Upper lobe of left lung (tissue), 6 donors: ENCODE measurements at places on chromosomes 11 and 22. TPM values are rescaled to one million over a fixed set of nuclear protein-coding genes. Genes with fewer than 3 reads are reported as not detected.

The FZD4 gene
- 48.0 TPM for total RNA-seq

The CASP5 gene
- 2.9 TPM for total RNA-seq

The HEPHL1 gene
- not detected for total RNA-seq

The MMP11 gene
- total RNA-seq, result 7.7 TPM

The FAM111B gene
- total RNA-seq, result 0.92 TPM

The MYOD1 gene
- not detected for total RNA-seq

GRCh38 chr22:29152045-29152953 is 53.4 kb upstream of the EMID1 start:
- H3K36me3 ChIP-seq, result no peaks in the 10 kb centered on the region
- peak overlapping the region; percentile 72 for H3K27ac ChIP-seq
- H3K27me3 ChIP-seq, result no peaks in the 10 kb centered on the region
- H3K4me1 ChIP-seq, result peaks cover 31% of the 10 kb centered on the region
- H3K4me3 ChIP-seq, result no peak overlapping the region
- no peak for DNase-seq

GRCh38 chr22:49674479-49675050 is 153.1 kb downstream of the BRD1 start:
- no peak overlapping the region for H3K4me3 ChIP-seq
- no peak for DNase-seq
- peaks cover 6% of the 10 kb centered on the region for H3K4me1 ChIP-seq
- peaks cover 18% of the 10 kb centered on the region for H3K27me3 ChIP-seq
- no peak overlapping the region for H3K27ac ChIP-seq
- H3K36me3 ChIP-seq, result no peaks in the 10 kb centered on the region

GRCh38 chr11:94948070-94948617 is 25.2 kb downstream of the CWC15 start:
- no peaks in the 10 kb centered on the region for H3K27me3 ChIP-seq
- H3K4me3 ChIP-seq, result no peak overlapping the region
- H3K4me1 ChIP-seq, result no peaks in the 10 kb centered on the region
- DNase-seq, result no peak
- no peaks in the 10 kb centered on the region for H3K36me3 ChIP-seq

DNA sequence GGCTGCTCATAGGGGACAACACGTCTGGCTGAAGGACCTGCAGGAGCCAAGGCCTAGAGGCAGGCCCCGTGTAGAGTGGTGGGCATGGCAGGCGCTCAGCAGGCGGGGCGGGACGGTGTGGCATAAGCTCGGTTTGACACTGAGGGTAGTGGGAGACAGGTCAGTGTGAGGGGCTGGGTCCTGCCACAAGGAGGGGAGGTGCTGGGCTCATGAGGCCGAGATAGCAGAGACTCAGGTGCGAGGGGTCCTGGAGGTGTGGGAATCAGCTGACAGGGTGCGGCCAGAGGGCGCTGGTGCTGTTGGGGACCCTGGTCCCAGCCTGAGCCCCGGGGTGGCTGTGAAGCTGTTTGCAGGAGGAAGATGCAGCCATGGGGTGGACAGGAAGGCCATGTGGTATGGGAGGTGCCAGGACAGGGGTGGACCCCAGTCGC is 6.7 kb downstream of the SLC22A12 start:
- H3K27ac ChIP-seq, result no peak overlapping the region
- H3K4me3 ChIP-seq, result no peak overlapping the region
- no peaks in the 10 kb centered on the region for H3K36me3 ChIP-seq
- no peak for DNase-seq
- H3K4me1 ChIP-seq, result no peaks in the 10 kb centered on the region
- no peaks in the 10 kb centered on the region for H3K27me3 ChIP-seq

DNA sequence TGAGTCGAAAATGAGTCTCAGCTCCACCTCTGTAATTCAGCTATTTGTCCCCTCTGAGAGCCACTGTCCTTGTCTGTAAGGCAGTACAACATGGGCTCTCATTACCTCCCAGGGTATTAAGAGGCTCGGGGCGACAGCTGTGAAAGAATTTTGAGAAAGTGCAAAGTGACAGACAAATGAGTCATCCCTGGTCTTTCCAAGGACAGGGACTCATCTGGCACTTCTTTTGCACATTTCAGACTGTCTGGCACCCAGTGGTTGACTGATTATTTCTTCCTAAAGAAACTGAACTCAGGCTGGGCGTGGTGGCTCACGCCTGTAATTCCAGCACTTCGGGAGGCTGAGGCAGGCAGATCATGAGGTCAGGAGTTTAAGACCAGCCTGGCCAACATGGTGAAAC is 62.1 kb upstream of the ARFGAP3 start:
- H3K36me3 ChIP-seq, result no peaks in the 10 kb centered on the region
- no peak overlapping the region for H3K27ac ChIP-seq
- H3K4me1 ChIP-seq, result peaks cover 52% of the 10 kb centered on the region
- H3K27me3 ChIP-seq, result no peaks in the 10 kb centered on the region
- DNase-seq, result no peak

GRCh38 chr11:130418210-130418609 is 10.2 kb downstream of the ADAMTS8 start:
- peak; percentile 10 for DNase-seq
- H3K4me1 ChIP-seq, result peaks cover 14% of the 10 kb centered on the region
- no peaks in the 10 kb centered on the region for H3K36me3 ChIP-seq
- H3K27me3 ChIP-seq, result no peaks in the 10 kb centered on the region

GRCh38 chr22:25025491-25026400 is 73.2 kb downstream of the KIAA1671 start:
- no peak for DNase-seq
- H3K27ac ChIP-seq, result peak overlapping the region; percentile 77
- no peaks in the 10 kb centered on the region for H3K36me3 ChIP-seq

DNA sequence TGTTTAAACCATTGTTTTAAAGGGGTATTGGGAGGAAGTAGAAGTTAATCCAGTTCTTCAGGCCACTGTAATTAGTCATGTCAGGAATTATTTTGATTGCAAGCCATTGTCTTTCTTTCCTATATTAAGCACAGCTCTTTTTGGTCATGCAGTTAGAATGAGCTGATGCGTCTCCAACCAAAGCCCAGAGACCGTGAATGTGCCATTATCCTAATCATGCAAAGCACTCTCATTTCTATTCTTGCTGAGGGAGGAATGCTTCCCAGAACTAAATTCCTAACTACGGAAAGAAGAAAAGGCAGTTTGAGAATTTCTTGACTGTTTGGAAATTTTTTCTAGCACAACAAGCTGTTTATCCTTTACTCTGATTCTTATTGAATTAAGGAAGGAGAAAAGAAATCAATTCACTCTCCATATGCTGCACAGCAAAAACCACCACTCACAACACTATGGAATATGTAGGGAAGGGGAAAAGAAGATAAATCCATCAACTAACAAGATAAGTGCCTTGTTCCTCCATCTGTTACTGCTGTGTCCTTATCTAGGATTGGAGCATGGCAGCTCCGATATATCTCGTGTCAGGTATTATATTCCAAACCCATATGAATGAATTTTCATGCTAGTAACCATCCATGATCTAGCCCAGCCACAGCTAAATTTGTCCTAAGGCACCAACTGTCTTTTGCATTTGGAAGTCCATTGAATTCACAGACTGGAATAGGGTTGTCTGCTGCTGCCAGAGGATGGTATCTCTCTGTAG is 70.8 kb downstream of the NTM start:
- H3K27me3 ChIP-seq, result no peaks in the 10 kb centered on the region
- no peaks in the 10 kb centered on the region for H3K36me3 ChIP-seq
- no peak for DNase-seq
- no peak overlapping the region for H3K4me3 ChIP-seq
- no peaks in the 10 kb centered on the region for H3K4me1 ChIP-seq

GRCh38 chr11:125224391-125225021 is 60.0 kb downstream of the PKNOX2 start:
- H3K36me3 ChIP-seq, result no peaks in the 10 kb centered on the region
- peak overlapping the region; percentile 58 for H3K27ac ChIP-seq
- H3K4me1 ChIP-seq, result no peaks in the 10 kb centered on the region
- H3K4me3 ChIP-seq, result no peak overlapping the region
- H3K27me3 ChIP-seq, result no peaks in the 10 kb centered on the region

GRCh38 chr22:33680632-33681031 is 239.6 kb downstream of the LARGE1 start:
- H3K4me3 ChIP-seq, result no peak overlapping the region
- no peaks in the 10 kb centered on the region for H3K4me1 ChIP-seq
- H3K36me3 ChIP-seq, result no peaks in the 10 kb centered on the region
- DNase-seq, result no peak

GRCh38 chr11:95599959-95600586 is 189.5 kb downstream of the FAM76B start:
- no peaks in the 10 kb centered on the region for H3K27me3 ChIP-seq
- DNase-seq, result no peak
- no peak overlapping the region for H3K4me3 ChIP-seq
- no peaks in the 10 kb centered on the region for H3K4me1 ChIP-seq
- H3K36me3 ChIP-seq, result no peaks in the 10 kb centered on the region

- no peak overlapping the region for H3K4me3 ChIP-seq
- peaks cover 5% of the 10 kb centered on the region for H3K36me3 ChIP-seq
- no peak for DNase-seq
- no peak overlapping the region for H3K27ac ChIP-seq
Observed at GRCh38 chr22:26448941-26449340, 19.9 kb downstream of the ASPHD2 start.

DNA sequence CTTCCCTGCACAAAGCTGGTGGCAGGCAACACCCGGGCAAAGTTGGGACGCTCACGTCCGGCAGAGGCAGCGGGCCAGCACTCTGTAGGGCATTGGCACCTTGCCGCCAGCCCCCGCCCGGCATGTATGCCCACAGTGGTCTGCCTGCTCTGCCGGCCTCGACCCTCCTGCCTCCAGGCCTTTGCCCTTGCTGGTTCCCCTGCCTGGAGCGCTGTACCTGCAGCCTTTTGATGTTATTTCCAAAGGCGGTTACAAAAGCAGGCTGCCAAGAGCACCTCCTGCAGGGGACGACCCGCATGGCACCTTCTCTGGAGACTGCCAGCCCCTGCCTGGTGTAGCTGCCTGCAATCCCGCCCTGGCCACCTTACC is 56.5 kb upstream of the SHISAL1 start:
- H3K4me1 ChIP-seq, result no peaks in the 10 kb centered on the region
- H3K4me3 ChIP-seq, result no peak overlapping the region
- no peak overlapping the region for H3K27ac ChIP-seq
- no peaks in the 10 kb centered on the region for H3K27me3 ChIP-seq
- no peaks in the 10 kb centered on the region for H3K36me3 ChIP-seq

GRCh38 chr11:127334466-127334865 is 333.9 kb upstream of the KIRREL3 start:
- no peak for DNase-seq
- no peak overlapping the region for H3K4me3 ChIP-seq
- H3K4me1 ChIP-seq, result no peaks in the 10 kb centered on the region

- no peaks in the 10 kb centered on the region for H3K4me1 ChIP-seq
- no peak overlapping the region for H3K27ac ChIP-seq
- no peak for DNase-seq
- peaks cover 3% of the 10 kb centered on the region for H3K36me3 ChIP-seq
- H3K27me3 ChIP-seq, result no peaks in the 10 kb centered on the region
- no peak overlapping the region for H3K4me3 ChIP-seq
Observed at GRCh38 chr11:130469181-130469580, 20.7 kb downstream of the ADAMTS15 start.

GRCh38 chr11:48001438-48002021 is 21.2 kb downstream of the PTPRJ start:
- H3K36me3 ChIP-seq, result no peaks in the 10 kb centered on the region
- H3K4me1 ChIP-seq, result peaks cover 43% of the 10 kb centered on the region
- H3K27ac ChIP-seq, result peak overlapping the region; percentile 60
- H3K4me3 ChIP-seq, result no peak overlapping the region
- DNase-seq, result no peak

- H3K4me3 ChIP-seq, result no peak overlapping the region
- no peak overlapping the region for H3K27ac ChIP-seq
- H3K36me3 ChIP-seq, result no peaks in the 10 kb centered on the region
- H3K4me1 ChIP-seq, result no peaks in the 10 kb centered on the region
- H3K27me3 ChIP-seq, result no peaks in the 10 kb centered on the region
Observed at GRCh38 chr11:18671246-18671645, 27.3 kb upstream of the TMEM86A start.

DNA sequence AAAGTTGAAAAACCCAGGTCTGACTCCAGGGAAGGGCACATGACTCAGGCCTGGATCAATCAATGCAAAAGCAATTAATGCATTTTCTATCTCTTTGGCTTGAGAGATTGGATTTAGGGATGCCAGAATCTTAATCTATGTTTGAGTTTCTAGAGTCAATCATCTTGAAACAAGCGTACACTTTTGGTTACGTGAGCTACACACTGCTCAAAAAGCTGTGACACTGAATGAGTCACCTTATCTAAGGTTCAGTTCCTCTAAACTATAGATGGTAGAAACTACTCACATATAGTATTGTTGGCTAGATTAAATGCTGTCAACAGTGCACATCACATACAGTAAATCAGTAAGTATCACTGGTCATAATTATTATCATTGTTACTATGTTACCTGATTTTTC is 24.2 kb downstream of the MRE11 start:
- no peak overlapping the region for H3K4me3 ChIP-seq
- peaks cover 2% of the 10 kb centered on the region for H3K36me3 ChIP-seq
- no peak for DNase-seq

DNA sequence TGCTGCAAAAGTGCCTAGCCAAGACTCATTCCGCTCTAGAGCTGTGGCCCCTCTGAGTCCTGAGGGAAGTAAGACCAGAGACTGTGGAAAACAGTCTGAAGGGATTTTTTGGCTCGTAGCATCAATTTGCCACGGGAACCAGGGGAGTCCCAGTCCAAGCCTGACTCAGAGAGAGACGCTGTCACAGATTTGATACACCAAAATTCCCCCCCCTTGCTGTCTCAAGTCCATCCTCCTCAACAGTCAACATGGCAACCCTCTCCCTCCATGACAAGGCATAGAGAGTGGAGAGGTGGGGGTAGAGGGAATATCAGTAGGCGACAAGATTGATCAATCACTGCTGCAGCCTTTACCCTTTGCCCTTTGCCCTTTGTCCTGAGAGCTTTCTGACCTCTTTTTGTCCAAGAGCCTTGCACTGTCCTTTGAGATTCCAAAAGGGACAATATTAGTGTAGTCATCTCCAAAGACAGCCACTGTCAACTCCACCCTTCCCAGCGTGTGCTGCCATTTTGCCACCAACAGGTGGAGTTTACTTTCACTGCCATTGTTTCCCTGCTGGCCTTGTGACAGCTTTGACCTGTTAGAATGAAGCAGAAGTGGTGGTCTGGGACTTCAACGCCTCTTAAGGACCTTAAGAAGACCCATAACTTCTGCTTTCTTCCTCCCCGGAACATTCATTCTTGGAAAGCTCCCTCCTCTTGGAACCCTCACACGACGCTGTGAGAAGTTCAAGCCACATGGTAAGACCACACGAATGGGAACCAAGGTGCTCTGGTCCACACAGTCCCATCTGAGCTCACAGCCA is 7.3 kb downstream of the SLC15A3 start:
- H3K27me3 ChIP-seq, result no peaks in the 10 kb centered on the region
- peaks cover 28% of the 10 kb centered on the region for H3K4me1 ChIP-seq
- H3K36me3 ChIP-seq, result peaks cover 19% of the 10 kb centered on the region
- no peak overlapping the region for H3K4me3 ChIP-seq
- H3K27ac ChIP-seq, result no peak overlapping the region

- peaks cover 3% of the 10 kb centered on the region for H3K36me3 ChIP-seq
- no peaks in the 10 kb centered on the region for H3K4me1 ChIP-seq
- H3K27ac ChIP-seq, result no peak overlapping the region
- H3K4me3 ChIP-seq, result no peak overlapping the region
Observed at GRCh38 chr22:22318723-22319465, 74.3 kb downstream of the VPREB1 start.

- no peak overlapping the region for H3K4me3 ChIP-seq
- H3K4me1 ChIP-seq, result no peaks in the 10 kb centered on the region
- H3K36me3 ChIP-seq, result no peaks in the 10 kb centered on the region
- H3K27ac ChIP-seq, result no peak overlapping the region
- DNase-seq, result no peak
Observed at GRCh38 chr11:10348650-10349280, 43.9 kb downstream of the ADM start.

GRCh38 chr11:121800731-121801393 is 315.2 kb downstream of the BLID start:
- H3K36me3 ChIP-seq, result no peaks in the 10 kb centered on the region
- no peak overlapping the region for H3K27ac ChIP-seq
- no peaks in the 10 kb centered on the region for H3K27me3 ChIP-seq
- H3K4me3 ChIP-seq, result no peak overlapping the region
- no peaks in the 10 kb centered on the region for H3K4me1 ChIP-seq
